ENCODE measurements at places on chromosomes 12 and 14.

DNA sequence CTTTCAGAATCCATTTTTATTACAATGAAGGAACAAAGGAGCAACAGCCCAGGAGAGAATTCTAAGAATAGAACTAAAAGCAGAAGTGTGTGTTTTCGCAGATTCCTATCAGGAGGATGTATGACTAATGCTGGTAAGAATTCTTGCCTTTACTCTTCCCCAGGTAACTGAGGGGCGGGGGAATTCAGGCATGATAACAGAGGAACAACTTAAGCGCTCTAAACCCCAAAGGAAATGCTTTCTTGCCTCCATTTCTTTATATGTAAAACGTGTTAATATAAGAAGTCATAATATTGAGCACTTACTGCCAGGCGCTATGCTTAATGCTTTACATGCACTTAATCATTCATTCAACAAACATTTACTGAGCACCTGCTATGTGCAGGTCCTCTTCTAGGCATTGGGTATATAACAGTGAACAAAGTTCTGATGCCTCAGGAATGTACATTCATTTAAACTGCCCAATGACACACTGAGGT, 4.5 kb downstream of the HCAR1 start:
- no peak for DNase-seq

DNA sequence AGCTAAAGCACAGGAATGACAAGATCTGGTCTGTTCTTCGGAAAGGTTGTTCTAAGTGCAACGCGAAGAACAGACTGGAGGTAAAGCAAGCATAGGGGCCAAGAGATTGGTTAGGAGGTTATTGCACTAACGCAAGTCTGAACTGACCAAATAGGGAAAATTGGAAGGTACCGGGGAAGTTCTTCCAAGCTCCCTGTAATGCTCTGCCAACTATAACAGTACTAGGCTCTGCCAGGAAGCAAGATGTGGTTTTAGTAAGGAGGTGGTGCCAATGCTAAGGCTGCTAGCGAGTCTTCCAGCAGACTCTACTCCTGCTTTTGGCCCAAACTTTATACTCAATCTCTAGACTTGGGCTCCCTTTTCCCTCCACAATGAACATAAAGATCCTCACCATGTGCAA, 138.6 kb downstream of the PAWR start:
- no peak for DNase-seq

GRCh38 chr14:75361041-75361440, 66.8 kb upstream of the JDP2 start:
- DNase-seq: no peak

GRCh38 chr12:11623382-11623781, 26.1 kb upstream of the ETV6 start:
- DNase-seq: no peak
